ENCODE measurements at places on chromosomes 11 and 22. TPM values are rescaled to one million over a fixed set of nuclear protein-coding genes. Genes with fewer than 3 reads are reported as not detected.

- DNase-seq: no peak
These were observed 40.3 kb upstream of the DAGLA start for GRCh38 chr11:61639816-61640443.

GRCh38 chr22:39106326-39106725, 9.3 kb downstream of the APOBEC3H start:
- DNase-seq: no peak

- no peak for DNase-seq
These were observed 61.0 kb downstream of the FBXO7 start for GRCh38 chr22:32535531-32536190.

GRCh38 chr11:12121517-12121916, 11.1 kb downstream of the MICAL2 start:
- DNase-seq: no peak

GRCh38 chr11:10844356-10844755, 13.5 kb downstream of the ZBED5 start:
- DNase-seq: no peak

DNA sequence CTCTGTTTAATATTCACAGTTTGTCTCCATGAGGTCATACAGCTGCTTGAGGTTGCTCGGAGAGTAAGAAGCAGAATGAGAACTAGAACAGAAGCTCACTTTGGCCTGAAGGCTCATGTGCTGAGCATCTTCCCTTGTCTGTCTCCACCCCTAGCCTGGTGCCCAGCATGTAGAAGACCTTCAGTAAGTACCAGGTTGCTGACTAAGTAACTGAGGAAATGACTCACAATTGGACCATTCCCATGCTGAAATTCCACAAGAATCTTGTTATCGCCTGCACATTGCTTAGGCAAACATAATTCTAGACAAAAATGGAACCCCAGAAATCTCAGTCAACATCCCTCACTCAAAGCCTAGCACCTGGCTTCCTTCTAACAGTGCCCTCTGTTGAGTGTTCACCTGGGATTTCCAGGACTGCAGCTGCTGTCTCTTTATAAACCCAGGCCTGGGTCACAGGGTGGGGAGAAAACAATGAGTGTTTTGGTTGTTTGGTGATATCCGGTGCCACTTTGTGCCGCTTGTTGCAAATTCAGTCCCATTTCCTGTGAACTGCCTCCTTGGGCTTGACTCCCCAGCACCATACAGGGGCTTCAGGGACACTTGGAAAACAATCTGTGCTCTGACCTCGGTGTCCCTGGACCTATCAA, 406.8 kb downstream of the ETS1 start:
- DNase-seq: no peak

DNA sequence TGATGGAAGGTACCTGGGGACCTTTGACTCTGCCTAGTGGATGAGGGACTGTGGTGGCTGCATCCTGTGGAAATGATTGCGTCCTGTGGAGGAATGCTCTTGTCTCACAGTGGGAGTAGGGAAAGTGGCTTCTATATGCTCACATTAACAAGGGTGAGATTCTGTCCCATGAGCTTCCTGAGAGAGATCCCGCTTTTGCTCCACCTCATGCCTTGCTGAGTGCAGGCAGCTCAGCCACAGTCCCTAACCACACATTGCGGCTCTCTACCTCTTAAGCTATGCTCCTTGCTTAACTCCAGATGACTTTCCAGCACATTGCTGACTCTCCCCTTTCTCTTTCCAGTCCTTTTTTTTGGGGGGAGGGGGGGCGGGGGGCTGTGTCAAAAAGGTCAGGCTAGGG, 45.0 kb downstream of the TEAD1 start:
- no peak for DNase-seq

DNA sequence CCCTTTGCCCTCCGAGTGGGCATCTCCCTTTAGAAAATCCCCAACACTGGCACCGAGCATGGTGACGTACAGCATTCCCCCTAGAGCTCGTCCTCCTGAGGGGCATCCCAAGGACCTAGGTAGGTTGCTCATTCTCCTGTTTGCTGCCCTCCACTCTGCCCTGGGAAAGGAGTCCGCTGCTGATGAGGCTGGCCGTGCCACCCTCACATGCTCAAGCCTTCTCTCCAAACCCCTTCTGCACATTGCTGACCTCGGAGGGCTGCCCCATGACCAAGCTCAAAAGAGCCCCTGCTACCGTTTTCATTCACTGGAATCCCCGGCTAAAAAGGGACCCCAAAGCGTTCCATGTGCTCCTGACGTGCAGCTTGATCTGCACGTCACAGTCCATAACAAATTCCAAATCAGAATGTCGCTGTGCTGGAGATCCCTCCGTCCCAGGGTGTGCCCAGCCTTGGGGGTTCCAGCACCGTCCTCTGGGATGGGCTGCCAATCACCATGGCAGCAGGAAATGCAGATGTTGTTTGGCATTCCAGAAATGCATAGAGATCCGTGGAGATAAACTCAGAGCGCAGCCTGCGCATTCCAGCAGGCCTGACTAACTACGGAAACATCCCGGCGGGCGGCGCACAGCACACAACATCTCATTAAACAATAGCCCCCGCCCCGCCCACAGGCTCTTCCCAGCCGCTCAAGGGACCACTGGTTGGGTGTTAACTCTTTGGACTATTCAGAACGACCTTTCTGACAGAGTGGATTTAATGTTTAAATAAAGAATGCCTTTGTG, 26.3 kb upstream of the GNB1L start:
- DNase-seq: peak; percentile 75

- DNase-seq: no peak
These were observed 23.9 kb upstream of the ELFN2 start for GRCh38 chr22:37451218-37451617.

GRCh38 chr11:64086258-64087123, 50.8 kb downstream of the FLRT1 start:
- peak; percentile 43 for DNase-seq

GRCh38 chr11:60263402-60263801, 17.1 kb upstream of the MS4A4A start:
- DNase-seq: no peak

DNA sequence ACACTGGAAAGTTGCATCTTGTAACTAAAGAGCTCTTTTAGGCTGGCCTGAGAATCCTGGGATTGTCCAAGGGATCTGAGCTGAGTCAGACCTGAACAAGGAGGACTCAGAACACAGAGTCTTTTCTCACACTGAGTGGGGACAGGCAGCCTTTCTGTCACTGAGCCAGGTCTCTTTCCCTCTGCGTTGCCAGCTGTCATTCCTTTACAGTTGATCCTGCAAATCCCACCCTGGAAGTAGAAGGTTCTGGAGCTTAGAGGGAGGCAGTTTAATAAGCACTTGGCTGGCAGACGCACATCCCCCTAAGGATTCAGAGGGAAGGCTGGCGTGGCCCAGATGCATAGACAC, 76.3 kb upstream of the SUSD2 start:
- peak; percentile 57 for DNase-seq

GRCh38 chr22:36440429-36441002, 40.9 kb downstream of the TXN2 start:
- no peak for DNase-seq

- no peak for DNase-seq
These were observed 21.9 kb downstream of the KRTAP5-5 start for GRCh38 chr11:1651411-1651980.

GRCh38 chr11:31477528-31478222, 31.7 kb downstream of the IMMP1L start:
- no peak for DNase-seq

GRCh38 chr11:128359515-128359914, 227.8 kb downstream of the ETS1 start:
- DNase-seq: no peak

DNA sequence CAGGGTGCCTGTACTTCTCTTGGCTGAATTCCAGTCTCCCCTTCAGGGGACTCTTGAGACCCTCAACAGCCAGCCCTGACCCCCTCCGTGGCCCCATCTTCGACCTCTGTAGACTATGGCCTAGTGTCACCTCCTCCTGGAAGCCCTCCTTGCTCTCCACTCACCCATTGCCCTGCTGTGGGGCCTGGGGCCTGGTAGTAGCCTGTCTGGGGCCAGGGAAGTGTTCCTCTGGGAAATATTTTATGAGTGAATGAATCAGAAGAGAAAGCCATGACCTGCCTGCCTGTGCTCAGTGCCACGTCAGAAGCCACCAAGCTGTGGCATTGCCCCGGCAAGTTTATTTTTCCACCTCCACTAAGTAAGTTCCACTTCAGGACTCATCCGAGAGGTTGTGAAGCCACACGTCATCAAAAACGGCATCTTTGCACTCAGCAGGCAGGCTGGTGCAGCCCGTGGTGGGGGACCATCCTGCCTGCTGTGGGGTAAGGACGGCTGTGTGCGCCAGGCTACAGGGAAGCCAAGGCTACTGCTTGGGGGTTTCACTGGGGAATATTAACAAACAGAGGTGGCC, 59.6 kb upstream of the PPARA start:
- DNase-seq: peak; percentile 22

DNA sequence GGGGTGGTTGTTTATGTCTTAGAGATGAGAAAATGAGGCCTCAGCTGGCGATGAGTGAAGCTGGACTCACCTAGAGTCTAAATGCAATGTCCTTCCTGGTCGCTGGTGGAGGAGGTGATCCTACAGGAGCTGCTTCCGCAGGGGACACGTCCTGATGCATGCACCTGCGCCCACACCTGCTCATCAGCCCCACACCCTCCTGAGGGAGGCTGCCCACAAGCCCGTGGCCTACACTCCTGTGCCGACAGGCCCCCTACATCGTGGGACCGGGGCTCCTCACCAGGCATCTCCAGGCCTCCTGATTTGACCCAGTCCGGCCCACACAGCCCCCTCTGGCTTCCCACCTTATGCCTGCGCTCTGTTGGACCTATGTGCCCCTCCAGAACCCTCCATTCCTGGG, 857.2 kb downstream of the TBC1D22A start:
- no peak for DNase-seq

DNA sequence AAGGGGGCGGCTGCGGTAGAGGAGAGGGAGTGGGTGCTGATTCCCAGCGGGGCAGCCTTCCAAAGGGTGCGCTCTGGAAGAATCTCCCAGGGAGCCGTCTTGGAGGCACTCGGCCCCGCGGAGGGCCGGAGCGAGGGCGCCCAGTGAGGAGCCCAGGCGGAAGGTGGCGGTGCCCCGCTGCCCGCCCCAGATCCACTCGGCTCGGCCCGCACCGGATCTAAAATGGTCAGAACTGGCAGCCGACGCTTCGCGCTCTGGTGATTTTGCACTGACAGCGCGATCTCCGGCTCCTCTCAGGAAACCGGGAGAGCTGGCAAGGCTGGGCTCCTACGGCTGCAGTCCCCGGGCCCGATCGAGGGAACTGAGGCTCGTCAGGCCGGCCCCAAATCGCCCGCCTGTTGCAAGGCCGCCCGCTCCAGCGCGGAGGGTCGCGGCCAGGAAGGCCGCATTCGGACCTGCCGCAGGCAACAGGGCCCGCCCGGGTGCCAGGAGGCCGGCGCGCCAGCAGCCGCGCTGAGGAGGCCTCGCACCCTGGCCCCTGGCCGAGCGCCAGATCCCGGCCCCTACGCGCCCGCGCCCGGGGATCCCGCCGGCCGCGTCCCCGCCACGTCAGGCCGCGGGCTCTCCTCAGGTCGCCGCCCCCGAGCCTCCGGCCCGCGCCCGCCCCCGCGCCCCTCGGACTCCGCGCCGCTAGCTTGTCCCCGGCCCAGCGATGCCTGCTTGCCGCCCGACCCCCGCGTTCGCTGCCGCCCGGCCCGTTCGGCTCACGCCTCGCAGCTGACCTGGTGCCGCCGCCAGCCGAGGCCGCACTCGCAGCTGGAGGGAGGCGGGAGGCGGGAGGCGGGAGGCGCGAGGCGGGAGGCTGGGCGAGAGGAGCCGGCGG, at the start of gene KLHL22:
Gene KLHL22 (minus strand): TSS at position 818 of the 883 bp plus-strand sequence. CDS start 6,584 bp downstream, outside the sequence.
- DNase-seq: peak; percentile 53

The APOL3 gene
- 16.9 TPM for total RNA-seq

The MMP27 gene
- total RNA-seq: not detected

The FADS3 gene
- total RNA-seq: 147 TPM

The TRIM64C gene
- total RNA-seq: not detected

The APOL5 gene
- total RNA-seq: not detected

The DEAF1 gene
- 15.1 TPM for total RNA-seq

The RPS19BP1 gene
- 33.2 TPM for total RNA-seq

The LSP1 gene
- 16.1 TPM for total RNA-seq

The MUC5AC gene
- total RNA-seq: not detected

The TMEM135 gene
- total RNA-seq: 21.7 TPM

All from heart left ventricle (tissue), 16 donors.